NCI-H2081 treated with DMSO at 0.1 percent for 48 hours (cell line): ENCODE measurements at places on chromosomes 3 and 15.

- DNase-seq, result no peak
Observed at GRCh38 chr15:64000183-64000951, 45.9 kb downstream of the DAPK2 start.

GRCh38 chr3:52428151-52429005, 16.5 kb downstream of the SEMA3G start:
- DNase-seq, result no peak

DNA sequence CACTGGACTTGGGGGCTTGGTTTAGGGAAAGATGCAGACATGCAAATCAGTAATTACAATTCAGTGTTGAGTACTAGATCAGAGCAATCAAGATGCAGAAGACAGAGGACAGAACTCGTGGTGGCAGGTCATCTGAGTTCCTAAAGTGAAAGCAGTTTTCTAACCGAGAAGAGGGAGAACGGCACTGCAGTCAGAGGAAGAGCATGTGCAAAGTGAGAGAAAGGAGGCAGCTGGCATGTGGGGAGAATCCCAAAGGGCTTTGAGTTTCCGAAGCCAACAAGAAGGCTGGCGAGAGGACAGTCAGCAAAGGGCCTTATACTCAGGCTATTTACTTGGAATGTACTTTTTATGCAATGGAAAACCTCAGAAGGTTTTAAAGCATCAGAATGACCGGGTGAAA, 87.0 kb downstream of the ANP32A start:
- no peak for DNase-seq

GRCh38 chr3:4719046-4719501, 225.9 kb downstream of the ITPR1 start:
- DNase-seq, result no peak

DNA sequence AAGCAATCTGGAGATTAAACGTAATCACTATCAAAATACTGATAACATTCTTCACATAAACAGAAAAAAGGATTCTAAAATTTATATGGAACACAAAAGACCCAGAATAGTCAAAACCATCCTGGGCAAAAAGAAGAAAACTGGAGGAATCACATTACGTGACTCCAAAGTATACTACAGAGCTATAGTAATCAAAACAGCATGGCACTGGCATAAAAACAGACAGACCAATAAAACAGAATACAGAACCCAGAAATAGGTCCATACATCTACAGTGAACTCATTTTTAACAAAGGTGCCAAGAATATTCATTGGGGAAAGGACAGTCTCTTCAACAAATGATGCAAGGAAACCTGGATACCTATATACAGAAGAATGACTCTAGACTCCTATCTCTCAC, 621.9 kb upstream of the CCDC54 start:
- no peak for DNase-seq

DNA sequence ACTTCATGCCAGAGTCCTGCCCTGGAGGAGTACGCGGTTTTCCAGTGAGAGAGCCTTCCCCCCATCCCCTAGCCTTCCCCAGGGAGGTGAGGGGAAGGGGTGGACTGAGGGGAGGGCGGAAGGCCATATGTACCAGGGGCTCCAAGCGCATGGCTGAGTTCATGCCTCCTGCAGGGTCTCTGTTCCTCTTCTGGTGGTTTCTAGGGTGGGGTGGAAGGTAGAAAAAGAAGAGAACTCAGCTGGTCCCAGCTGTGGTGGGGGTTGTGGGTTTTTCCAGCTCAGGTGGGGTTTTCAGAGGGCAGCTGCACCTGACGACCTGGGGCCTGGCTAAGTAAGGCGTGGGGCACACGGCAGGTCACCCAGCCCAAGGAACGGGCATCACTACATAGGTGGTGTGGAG, 10.7 kb upstream of the IQSEC1 start:
- no peak for DNase-seq

- DNase-seq, result no peak
Observed at GRCh38 chr15:47349179-47349578, 368.1 kb upstream of the SEMA6D start.

DNA sequence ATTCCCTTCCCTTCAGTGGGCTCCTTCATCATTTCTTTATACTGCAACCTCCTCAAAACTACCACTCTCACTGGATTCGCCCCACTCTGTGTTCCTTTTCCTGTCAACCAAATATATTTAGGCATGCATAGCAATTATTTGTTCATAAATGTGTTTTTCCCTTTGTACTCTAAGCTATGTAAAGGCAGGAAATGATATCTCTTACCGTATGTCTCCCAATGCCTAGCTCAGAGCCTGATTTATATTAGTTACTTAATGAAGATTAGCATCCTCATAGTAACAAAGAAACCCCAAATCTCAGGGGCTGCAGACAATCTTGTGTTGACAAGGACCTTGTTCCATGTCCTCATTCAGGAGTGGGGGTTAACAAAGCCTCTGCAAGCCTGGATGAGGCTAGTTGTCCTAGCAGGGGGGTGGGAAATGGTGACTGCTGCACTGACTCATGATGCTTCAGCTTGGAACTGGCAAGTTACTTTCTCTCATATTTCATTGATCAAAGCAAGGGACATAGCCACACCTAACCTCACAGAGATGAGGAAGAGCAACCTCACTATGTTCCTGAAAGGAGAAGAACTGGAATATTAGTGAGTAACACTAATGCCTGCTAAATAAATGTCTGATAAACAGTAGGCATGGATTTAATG, 15.2 kb downstream of the PHLDB2 start:
- no peak for DNase-seq

DNA sequence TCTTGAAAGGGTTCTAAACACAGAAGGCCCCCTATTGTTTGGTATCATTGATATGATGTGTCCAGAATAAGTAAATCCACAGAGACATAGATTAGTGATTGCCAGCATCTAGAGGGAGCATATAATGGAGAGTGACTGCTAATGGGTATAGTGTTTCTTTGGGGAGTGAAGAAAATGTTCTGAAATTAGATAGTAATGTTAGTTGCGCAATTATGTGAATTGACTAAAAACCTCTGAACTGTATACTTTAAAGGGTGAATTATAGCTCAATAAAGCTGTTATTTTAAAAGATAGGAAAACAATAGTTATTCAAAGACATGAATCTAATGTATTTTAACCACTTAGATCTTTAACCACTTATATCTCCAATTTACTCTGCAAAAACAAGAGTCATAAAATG, 6.0 kb downstream of the SPICE1 start:
- DNase-seq, result no peak

DNA sequence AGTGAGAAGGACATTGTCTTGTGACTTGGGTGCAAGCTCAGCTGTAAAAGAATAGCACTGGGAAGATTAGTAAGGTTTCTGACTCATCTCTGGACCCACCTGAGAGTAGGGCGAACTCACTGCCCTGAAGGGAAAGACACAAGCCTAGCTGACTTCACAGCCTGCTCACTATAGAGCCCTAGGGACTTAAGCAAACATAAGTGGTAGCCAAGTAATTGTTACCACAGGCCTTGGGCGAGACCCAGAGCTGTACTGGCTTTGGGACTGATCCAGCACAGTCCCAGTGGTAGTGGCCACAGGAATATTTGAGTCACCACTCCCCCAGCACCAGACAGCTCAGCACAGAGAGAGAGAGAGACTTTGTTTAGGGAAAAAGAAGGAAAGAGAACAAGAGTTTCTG, 429.9 kb downstream of the TBL1XR1 start:
- DNase-seq, result no peak

GRCh38 chr3:148068466-148068865, 629.2 kb upstream of the AGTR1 start:
- DNase-seq, result no peak

DNA sequence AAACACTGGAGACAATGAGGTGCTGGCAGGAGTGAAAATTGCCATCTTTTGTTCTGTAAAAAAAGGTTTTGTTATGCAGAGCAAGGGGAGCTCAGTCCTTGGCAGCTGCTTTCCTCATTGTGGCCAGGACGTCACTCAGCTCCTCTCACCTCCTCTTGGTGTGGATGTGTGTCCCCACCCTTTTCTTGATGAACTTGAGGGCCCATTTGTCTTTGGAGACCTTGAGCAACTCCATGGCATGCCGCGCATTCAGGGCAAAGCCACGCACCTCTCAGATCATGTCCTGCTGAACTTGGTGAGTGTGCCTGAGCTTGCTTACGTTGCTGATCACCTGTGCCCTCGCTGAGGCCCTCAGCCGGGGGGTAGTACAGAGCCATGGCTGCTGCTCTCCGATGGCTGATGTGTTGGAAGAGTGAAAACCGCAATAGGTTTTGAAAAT, 24.5 kb upstream of the BDH1 start:
- DNase-seq, result no peak

DNA sequence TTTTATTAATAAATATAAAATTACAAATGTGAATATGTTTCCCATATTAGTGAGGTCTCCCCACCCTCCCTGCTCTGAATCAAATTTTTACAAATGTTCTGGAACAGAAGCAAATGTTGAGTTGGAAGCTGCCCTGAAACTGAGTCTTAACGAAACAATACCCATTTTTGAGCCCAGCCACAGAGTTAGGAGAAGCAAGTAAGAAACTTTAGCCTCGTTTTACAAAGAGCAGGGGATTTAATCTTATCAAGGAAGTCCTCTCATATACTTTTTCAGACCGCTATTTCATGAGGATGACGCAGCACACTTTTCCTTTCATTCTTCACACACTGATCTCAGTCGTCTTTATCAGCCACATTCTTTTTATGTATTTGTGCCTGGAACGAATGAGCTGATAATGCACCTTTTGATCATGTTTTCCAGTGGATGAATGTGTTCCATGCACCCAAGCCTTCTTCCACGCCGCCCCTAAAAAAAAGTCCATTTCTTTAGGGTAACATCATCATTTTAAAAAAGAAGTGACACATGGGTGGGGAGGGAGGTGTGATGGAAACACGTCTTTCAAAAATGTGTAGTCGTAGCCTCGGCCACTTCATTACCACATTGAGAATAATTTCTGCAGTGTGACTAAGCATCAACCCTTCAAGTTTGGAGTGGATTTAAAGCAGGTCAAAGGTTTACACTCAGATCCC, 48.1 kb downstream of the SETMAR start:
- no peak for DNase-seq

DNA sequence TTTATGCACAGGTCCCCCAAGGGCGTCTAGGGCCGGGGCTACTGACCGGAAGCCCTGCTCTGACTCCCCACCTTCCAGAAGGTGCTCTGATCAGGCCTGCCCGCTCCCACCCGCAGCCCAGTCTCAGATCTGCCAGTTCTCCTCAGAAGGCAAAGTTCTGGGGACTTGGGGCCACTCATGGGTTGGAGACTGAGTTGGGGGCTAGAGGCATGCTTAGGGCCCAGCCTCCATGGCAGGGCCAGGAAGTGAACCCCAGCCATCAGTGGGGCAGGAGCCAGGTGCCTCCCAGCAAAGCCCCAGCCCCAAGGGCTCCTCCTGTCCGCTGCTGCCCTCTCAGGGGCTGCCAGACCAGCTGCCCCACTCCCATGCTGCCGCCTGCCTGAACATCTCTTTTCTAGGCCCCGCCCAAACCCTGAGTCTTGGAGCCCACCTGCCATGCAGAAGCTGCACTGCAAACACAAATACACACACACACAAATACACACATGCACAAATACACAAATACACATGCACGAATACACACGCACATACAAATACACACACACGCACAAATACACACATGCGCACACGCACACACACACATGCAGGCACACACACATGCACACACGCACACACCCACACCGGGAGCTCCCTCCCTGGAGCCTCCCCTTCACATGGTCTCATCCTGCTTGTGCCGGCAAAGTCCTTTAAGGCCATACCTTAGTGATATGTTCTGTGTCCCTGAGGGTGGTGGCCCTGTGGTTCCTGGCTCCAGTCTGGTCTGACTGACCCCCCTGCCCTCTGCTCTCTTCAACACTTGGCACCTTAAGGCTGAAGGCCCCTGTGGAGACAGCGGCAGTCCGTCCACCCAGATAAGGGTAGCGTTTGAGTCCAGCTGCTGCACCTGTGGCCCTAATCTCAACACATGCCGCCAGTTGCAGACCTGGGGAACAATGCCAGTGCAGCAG, 59.2 kb upstream of the KLF13 start:
- no peak for DNase-seq

- DNase-seq, result no peak
Observed at GRCh38 chr3:196159952-196160804, 51.0 kb downstream of the ZDHHC19 start.

DNA sequence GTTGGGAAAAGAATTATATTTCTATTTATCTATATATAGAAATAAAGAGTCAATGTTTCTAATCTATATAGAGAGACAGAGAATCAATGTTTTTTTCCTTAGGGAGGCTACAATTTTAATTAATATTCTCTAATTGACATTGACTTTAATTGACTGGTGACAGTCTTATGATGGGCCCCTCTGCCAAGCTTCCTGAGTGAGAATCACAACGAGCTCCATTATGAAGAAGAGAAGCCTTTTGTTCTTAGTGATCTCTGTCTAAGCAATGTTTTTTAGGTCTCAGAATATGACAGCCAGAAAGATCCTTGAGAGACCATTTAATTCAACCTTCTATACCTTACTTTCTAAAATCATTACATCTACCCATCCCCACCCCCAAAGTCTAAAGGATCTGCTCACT, 70.9 kb downstream of the IGSF11 start:
- DNase-seq, result no peak

- no peak for DNase-seq
Observed at GRCh38 chr3:34078418-34078817, 280.0 kb downstream of the PDCD6IP start.

- no peak for DNase-seq
Observed at GRCh38 chr3:69011096-69011730, 2.3 kb downstream of the EOGT start.

- DNase-seq, result no peak
Observed at GRCh38 chr3:167996514-167996913, 99.2 kb downstream of the GOLIM4 start.

DNA sequence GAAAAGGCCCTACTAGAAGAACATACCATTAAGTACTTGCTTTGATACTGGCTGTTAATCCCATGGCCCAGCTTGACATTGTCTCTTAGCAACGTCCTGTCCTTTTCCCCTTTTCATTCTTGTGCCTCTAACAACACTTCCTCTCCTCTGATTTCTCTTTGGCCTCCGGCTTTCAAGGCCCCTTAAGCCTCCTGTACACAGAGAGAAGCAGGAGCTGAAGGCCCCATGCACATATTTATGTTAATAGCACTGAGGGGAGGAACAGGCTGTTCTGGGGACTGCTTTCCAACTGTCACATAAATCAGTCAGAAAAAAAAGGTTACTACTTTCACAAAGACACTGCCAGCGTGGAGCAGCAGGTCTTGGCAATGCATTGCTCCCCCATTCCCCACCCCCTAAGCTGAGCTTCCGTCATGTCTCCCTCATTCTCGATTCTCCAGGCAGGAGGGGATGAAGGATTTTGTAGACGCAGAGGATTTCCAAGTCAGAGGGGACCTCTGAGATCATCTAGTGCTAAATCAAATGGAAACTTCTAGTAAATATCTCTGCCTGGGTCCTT, 257.4 kb upstream of the ADAMTS9 start:
- no peak for DNase-seq

DNA sequence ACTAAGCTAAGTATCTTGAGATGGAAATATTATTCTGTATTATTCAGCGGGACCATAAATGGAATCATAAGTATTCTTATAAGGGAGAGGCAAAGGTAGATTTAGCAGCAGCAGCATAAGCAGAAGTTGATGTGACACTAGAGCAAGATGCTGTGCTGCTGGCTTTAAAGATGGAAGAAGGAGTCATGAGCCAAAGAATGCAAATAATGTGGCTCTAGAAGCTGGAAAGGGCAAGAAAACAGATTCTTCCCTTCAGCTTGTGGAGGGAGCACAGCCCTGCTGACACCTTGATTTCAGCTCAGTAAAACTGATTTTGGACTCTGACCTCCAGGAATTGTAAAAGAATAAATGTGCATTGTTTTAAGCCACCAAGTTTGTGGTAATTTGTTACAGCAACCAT, 144.2 kb upstream of the ANKRD28 start:
- DNase-seq, result no peak
